BJ (cell line): ENCODE measurements at places on chromosomes 1 and 21. TPM values are rescaled to one million over a fixed set of nuclear protein-coding genes. Genes with fewer than 3 reads are reported as not detected.

DNA sequence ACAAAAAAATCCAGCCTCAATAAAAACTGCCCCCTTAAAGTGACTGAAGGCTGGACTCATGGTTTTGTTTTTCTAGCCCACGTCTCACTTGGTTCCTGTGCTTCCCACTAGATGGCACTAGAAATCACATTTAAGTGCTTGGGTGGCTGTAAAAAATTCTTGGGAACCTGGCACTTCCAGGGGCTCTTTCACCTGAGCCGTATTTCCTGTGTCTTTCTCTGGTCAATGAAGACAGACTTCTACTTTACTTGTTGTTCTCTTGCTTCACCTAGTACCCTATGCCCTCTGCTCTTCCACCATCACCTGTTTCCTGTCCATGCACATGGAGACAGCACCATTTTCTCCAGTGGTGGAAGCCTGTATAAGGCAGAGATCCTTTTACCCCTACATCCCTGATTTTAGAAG is 20.0 kb downstream of the METTL13 start:
- no peak for DNase-seq

DNA sequence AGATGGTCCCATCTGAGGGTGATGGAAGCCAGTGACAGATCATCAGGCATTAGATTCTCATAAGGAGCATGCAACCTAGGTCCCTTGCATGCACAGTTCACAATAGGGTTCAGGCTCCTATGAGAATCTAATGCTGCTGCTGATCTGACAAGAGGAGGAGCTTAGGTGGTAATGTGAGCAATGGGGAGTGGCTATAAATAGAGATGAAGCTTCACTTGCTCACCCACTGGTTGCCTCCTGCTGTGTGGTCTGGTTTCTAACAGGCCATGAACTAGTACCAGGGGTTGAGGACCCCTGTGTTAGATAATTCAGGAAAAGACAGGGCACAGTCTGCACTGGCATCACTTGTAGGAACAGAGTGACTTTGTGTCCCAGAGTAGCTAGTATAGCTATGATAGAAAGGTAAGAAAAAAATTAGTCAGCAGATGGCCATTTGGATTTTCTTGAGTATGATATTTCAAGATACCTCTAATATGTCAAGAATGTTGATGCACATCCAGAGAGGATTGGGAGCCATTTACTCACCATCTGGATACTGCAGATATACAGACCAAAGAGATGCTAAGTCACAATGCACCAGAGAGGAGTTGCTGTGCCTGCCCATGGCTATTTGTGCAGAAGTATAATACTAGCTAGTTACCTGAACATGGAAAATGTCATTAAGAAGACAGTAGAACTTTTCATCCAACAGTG is 53.6 kb downstream of the ADCY10 start:
- no peak for DNase-seq

DNA sequence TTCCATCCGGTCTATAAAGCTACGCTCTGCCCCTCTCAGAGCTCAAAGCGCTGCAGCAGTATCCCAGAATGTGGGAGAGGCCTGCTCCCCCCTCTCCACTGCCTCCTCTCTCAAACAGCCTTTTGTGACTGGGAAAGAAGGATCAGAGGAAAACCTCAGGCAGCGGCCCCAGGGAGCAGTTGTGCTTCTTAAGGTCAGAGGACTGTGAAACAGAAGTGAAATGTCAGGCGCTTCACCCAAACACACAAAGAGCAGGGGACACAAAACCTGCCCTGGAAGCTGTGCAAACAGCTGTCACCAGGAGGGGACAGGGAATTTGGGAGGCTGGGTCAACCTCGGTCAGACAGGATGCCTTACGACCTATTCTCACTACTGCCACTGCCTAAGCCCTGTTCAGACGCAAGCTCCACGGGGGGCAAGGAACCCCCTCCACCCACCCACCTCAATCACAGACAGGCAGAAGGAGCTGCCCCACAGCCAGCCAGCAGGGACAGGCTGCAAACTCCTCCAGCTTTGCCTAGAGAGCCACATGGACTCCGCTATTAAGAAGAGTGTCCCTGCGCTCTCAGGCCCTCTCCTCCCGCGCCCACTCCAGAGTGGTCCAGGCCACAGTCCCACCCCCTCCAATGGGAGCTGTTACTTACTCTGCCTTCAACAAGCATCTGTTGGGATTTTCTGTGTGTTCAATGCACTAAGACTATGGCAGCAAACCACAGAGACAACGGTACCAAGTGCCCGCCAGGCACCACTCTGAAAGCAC is 14.6 kb downstream of the SSBP3 start:
- DNase-seq = no peak

GRCh38 chr1:248576260-248576980 is 1.9 kb upstream of the OR2T34 start:
- no peak for DNase-seq

- no peak for DNase-seq
Measured at GRCh38 chr1:229691362-229691761, 65.3 kb downstream of the URB2 start.

IKBKE gene
- 13.0 and 23.0 TPM in 2 replicates for polyA plus RNA-seq

- DNase-seq = no peak
Measured at GRCh38 chr21:37765221-37765900, 150.9 kb downstream of the KCNJ6 start.

PLA2G5 gene
- not detected in 2 replicates for polyA plus RNA-seq

RBBP5 gene
- 6.4 and 10.8 TPM in 2 replicates for polyA plus RNA-seq

- peak; percentile 93 for DNase-seq
Measured at GRCh38 chr1:220818421-220819173, 31.9 kb downstream of the MTARC1 start.

- DNase-seq = no peak
Measured at GRCh38 chr1:154328318-154329151, 3.2 kb downstream of the ATP8B2 start.

KRTAP8-1 gene
- polyA plus RNA-seq = not detected in 2 replicates

- no peak for DNase-seq
Measured at GRCh38 chr1:147822292-147822691, 61.9 kb upstream of the GJA5 start.
